ENCODE measurements at places on chromosomes 11 and 22.

GRCh38 chr11:1047595-1048156 lies 11.2 kb upstream of the MUC6 start:
- DNase-seq: peak; percentile 2

- DNase-seq: no peak
These were observed 11.8 kb downstream of the DTX4 start for GRCh38 chr11:59183771-59184170.

DNA sequence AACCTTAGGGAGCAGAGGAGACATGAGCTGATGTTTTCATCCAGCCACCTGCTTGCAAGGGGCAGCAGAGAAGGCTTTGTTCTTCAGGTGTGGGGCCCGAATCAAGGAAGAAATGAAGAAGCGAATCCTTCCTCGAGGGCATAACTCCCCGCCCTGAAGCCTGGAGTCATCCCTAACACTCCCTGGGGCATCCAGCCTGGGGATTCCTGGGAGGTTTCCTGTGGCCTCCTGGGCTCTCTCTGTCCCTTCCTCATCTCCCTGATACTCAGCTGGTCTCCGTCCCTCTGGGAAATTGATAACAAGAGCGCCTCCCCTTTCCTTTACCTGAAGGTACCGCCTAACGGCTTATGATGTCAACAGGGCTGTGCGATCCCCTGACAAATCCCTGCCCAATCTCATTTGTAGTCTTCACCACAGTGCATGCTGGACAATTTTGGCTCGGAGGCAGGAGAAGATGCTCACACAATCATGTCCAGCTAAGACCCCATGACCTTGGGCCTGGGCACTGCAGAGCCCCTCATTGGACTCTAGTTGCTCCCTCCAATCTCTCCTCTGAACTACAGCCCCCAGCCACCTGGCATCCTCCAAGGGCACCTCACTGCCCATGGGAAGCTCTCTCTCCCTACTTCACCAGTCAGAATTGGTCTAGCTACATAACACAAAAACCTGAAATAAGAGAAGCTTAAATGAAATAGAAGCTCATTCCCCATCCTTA lies 80.6 kb upstream of the RTL6 start:
- peak; percentile 6 for DNase-seq

- DNase-seq: no peak
These were observed 88.8 kb upstream of the SHANK2 start for GRCh38 chr11:71341173-71341572.
